ENCODE measurements at places on chromosomes 5 and 9.
A peak's percentile ranks its signal among the peaks of the same experiment; 100 is the strongest.

GRCh38 chr5:173239233-173239593 is 4.2 kb upstream of the NKX2-5 start:
- no peak for DNase-seq
- peak overlapping the region; percentile 18 for H3K4me3 ChIP-seq

DNA sequence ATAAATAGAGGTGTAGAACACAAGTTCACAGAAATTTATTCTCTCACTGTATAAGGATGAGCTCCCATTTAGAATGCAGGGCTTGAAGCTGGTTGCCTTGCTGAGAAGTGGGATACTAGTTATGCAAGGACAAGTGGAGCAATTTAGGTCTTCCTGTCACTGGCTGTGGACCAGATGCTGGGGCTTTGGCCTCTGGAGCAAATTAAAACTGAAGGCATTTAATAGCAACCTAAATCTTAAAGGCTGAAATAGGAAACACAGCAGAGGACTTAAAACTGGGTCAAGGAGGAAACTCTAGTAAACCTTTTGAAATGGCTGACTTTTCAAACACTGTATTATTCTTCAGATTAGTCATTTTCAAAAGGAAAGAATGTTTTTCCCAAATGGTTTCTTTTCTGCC is 319.4 kb downstream of the RAB3C start:
- no peak for DNase-seq
- no peak overlapping the region for H3K27ac ChIP-seq
- H3K4me1 ChIP-seq, result no peaks in the 10 kb centered on the region
- H3K36me3 ChIP-seq, result no peaks in the 10 kb centered on the region
- H3K4me3 ChIP-seq, result no peak overlapping the region

DNA sequence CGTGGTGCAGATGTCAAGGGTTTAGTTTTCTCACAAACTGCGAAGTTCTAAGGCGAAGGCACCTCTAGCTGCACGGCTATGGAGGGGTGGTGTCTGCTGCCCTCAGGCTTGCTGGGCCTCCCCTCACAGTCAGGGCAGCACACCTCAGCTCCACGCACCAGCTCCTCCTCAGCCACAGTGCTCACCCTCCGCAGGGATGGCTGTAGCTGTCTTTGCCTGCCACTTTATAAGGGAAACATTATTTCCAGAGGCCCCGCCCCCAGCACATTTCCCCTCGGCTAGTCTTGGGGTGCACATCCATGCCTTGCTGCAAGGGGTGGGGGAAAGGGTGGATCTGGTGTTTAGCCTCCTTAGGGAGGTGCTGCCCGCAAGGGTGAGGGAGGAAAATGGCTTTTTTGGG is 154.6 kb downstream of the TRIO start:
- no peak overlapping the region for H3K27ac ChIP-seq
- no peak overlapping the region for H3K4me3 ChIP-seq
- no peaks in the 10 kb centered on the region for H3K4me1 ChIP-seq
- no peak for DNase-seq
- H3K27me3 ChIP-seq, result no peaks in the 10 kb centered on the region
- H3K36me3 ChIP-seq, result no peaks in the 10 kb centered on the region

DNA sequence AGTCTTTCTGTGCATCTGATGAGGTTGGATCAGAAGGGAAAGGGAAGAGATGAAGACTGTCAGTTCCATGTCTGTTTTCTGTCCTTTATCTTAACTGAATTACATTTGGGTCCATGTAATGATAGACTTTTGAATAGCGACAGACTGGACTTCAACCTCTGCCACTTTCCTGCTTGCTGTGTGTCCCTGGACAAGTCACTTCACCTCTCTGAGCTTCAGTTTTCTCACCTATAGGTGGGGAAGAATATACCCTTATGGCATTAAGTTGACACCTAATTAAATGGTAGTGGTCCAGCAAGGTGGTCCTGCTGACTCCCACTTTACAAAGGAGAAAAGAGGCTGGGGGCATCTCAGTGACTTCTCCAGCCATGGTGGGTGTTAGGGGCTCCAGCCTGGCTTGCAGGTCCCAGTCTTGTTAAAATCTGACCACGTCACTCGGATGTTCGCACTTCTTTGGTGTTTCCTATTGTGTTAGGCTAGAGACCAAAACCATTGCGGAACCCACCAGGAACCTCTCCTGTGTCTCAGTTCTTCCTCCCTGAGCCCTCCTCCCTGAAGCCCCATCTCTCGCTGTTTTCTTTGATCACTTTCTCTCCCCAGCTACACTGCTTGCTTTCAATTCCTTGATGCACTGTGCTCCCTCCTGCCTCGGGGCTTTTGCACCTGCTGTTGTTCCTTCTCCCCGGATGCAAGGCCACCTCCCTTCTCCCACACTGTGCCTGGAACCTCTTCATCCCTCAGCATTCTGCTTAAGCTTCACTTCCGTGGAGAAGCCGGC is 256.5 kb downstream of the NSG2 start:
- H3K4me3 ChIP-seq, result no peak overlapping the region
- DNase-seq, result no peak
- no peak overlapping the region for H3K27ac ChIP-seq
- H3K36me3 ChIP-seq, result no peaks in the 10 kb centered on the region

GRCh38 chr9:132175431-132175830 is 13.6 kb downstream of the NTNG2 start:
- DNase-seq, result no peak
- no peaks in the 10 kb centered on the region for H3K36me3 ChIP-seq
- H3K27ac ChIP-seq, result no peak overlapping the region
- H3K27me3 ChIP-seq, result peaks cover 4% of the 10 kb centered on the region
- H3K4me3 ChIP-seq, result no peak overlapping the region

DNA sequence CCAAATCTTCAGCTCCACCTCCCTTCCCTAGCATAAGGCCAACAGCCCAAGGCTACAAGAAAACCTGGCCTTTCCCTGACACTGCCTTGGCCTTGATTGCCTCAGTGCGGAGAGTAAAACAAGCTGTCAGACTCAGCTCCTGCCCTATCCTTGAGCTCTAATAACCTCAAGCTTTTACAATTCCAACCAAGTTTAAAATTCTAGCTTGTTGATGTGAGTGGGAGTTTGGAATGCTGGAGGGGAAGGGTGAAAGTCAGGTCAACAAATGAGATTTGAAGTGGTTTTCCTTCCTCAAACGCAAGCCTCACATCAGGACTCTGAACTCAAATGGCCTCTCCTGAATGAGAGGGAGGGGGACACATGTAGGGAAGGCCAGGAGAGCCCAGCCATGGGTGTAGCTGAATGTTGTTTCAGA is 197.0 kb upstream of the VLDLR start:
- H3K4me3 ChIP-seq, result no peak overlapping the region
- no peak overlapping the region for H3K27ac ChIP-seq
- H3K36me3 ChIP-seq, result no peaks in the 10 kb centered on the region
- no peaks in the 10 kb centered on the region for H3K4me1 ChIP-seq

GRCh38 chr5:124034083-124034700 is 522.2 kb downstream of the CSNK1G3 start:
- H3K4me3 ChIP-seq, result no peak overlapping the region
- H3K4me1 ChIP-seq, result peaks cover 1% of the 10 kb centered on the region
- no peaks in the 10 kb centered on the region for H3K36me3 ChIP-seq
- no peak for DNase-seq
- no peak overlapping the region for H3K27ac ChIP-seq

DNA sequence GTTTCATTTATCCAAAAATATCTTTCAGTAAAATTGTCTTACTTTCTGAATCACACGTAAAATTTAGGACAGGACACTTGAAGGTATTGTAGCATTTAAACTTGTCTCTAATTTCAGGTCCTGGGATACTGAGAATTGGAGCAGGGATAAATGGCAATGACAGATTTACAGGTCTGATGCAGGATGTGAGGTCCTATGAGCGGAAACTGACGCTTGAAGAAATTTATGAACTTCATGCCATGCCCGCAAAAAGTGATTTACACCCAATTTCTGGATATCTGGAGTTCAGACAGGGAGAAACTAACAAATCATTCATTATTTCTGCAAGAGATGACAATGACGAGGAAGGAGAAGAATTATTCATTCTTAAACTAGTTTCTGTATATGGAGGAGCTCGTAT is 99.2 kb downstream of the ADGRV1 start:
- DNase-seq, result no peak
- H3K36me3 ChIP-seq, result no peaks in the 10 kb centered on the region
- no peak overlapping the region for H3K27ac ChIP-seq
- H3K27me3 ChIP-seq, result no peaks in the 10 kb centered on the region
- H3K4me1 ChIP-seq, result no peaks in the 10 kb centered on the region

DNA sequence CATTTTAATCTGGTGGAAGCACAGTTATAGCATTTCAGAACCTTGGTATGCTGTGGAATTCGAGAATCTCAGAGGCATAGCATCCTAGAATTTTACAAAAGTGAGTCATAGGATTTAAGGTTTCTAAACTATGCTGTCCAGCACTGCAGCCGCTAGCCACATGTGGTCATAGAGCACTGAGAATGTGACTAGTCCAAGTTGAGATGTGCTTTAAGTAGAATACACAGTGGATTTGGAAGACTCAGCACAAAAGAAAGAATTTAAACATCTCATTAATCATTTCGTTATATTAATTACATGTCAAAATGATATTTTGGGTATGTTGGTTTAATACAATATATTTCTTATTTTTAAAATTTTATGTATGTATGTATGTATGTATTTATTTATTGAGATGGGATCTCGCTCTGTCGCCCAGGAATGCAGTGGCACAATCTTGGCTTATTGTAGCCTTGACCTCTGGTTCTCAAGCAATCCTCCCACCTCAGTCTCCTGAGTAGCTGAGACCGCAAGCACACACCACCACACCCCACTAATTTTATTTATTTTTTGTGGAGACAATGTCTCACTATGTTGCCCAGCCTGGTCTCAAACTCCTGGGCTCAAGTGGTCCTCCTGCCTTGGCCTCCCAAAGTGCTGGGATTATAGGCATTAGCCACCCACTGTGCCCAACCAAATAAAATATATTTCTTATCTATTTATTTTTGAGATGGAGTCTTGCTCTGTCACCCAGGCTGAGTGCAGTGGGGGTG is 20.4 kb upstream of the RPS14 start:
- H3K27me3 ChIP-seq, result no peaks in the 10 kb centered on the region
- H3K27ac ChIP-seq, result no peak overlapping the region
- H3K4me3 ChIP-seq, result no peak overlapping the region
- no peaks in the 10 kb centered on the region for H3K36me3 ChIP-seq
- no peaks in the 10 kb centered on the region for H3K4me1 ChIP-seq

GRCh38 chr5:44983006-44983405 is 174.3 kb downstream of the MRPS30 start:
- no peak overlapping the region for H3K27ac ChIP-seq
- no peak overlapping the region for H3K4me3 ChIP-seq

- DNase-seq, result no peak
- H3K4me1 ChIP-seq, result peaks cover 2% of the 10 kb centered on the region
- no peak overlapping the region for H3K27ac ChIP-seq
- no peaks in the 10 kb centered on the region for H3K27me3 ChIP-seq
- no peak overlapping the region for H3K4me3 ChIP-seq
Observed at GRCh38 chr9:37972351-37972848, 68.5 kb upstream of the SLC25A51 start.

DNA sequence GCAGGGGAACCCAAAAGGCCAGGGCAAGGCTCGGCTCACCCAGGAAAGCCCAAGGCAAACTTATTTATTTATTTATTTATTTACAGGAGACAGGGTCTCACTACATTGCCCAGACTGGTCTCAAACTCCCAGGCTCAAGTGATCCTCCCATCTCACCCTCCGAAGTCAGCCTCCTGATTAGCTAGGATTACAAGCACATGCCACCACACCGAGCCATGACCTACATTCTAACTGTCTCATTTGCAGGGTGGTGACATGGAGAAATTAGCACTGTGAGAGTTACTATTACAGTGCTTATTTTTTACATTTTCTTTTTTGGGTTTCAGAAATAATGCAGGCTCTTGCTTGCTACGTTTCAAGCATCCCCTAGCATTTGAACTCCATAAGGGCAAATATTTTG is 18.1 kb downstream of the ARHGEF37 start:
- H3K27me3 ChIP-seq, result peaks cover 3% of the 10 kb centered on the region
- no peak for DNase-seq
- H3K27ac ChIP-seq, result no peak overlapping the region
- H3K36me3 ChIP-seq, result no peaks in the 10 kb centered on the region
